ENCODE measurements at places on chromosomes 6 and 20. TPM values are rescaled to one million over a fixed set of nuclear protein-coding genes. Genes with fewer than 3 reads are reported as not detected.

DNA sequence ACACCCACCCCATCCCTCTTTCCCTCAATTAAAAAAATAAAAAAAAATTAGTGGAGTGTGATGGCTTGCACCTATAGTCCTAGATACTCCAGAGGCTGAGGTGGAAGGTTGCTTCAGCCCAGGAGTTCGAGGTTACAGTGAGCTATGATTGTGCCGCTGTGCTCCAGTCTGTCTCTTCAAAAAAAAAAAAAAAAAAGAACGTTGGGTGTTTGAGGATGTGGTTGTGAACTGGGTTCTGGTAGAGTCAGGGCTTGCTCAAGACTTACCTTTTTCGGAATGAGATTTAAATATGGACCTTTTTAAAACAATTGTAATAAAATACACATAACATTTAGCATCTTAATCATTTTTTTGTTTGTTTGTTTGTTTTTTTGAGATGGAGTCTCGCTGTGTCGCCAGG, 211.9 kb downstream of the OR2B2 start:
- DNase-seq, result no peak
- H3K27me3 ChIP-seq, result no peaks in the 10 kb centered on the region
- H3K36me3 ChIP-seq, result no peaks in the 10 kb centered on the region
- no peak overlapping the region for H3K4me3 ChIP-seq
- H3K4me1 ChIP-seq, result no peaks in the 10 kb centered on the region

DNA sequence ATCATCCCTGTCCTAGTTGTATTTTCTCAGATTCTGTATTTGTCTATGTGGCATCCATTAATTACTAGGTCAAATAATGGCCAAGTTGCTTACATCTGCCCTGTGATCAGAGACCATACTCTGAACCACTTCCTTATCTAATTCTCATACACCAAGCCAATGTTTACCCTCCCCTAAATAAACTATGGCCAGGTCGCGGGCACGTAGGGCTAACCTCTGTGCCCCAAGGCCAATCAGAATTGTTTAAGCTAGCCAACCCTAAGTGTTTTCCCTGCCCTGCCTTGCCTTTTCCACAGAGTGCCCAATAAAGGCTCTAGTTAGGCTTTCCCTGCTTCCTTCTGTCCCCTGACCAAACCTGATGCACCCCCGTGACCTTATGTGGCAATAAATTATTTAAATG, 2.8 kb upstream of the CALHM4 start:
- H3K36me3 ChIP-seq, result no peaks in the 10 kb centered on the region
- no peak for DNase-seq
- no peak overlapping the region for H3K4me3 ChIP-seq
- H3K27me3 ChIP-seq, result no peaks in the 10 kb centered on the region
- H3K4me1 ChIP-seq, result no peaks in the 10 kb centered on the region
- no peak overlapping the region for H3K27ac ChIP-seq

- peak overlapping the region; percentile 3 for H3K27ac ChIP-seq
- peak; percentile 42 for DNase-seq
- no peak overlapping the region for H3K4me3 ChIP-seq
- peaks cover 26% of the 10 kb centered on the region for H3K4me1 ChIP-seq
- no peaks in the 10 kb centered on the region for H3K36me3 ChIP-seq
These were observed 7.2 kb downstream of the ADGRF1 start for GRCh38 chr6:47034926-47035325.

DNA sequence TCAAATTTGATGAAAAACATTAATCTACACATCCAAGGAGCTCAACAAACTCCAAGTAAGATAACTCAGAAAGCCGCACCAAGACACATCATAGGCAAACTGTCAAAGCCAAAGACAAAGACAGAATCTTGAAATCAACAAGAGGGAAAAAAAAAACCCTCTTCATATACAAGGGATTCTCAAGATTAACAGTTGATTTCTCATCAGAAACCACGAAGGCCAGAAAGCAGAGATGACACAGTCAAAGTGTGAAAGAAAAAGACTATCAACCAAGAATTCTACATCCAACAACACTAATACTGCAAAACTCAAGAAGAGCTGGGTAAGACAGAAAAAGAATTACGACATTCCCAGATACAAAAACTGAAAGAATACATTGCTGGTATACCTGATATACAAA, 73.8 kb downstream of the CDK19 start:
- no peaks in the 10 kb centered on the region for H3K4me1 ChIP-seq
- no peak for DNase-seq
- no peak overlapping the region for H3K27ac ChIP-seq
- H3K4me3 ChIP-seq, result no peak overlapping the region
- peaks cover 15% of the 10 kb centered on the region for H3K36me3 ChIP-seq
- H3K27me3 ChIP-seq, result no peaks in the 10 kb centered on the region

- no peaks in the 10 kb centered on the region for H3K4me1 ChIP-seq
- peak within 1 kb of the TSS; percentile 51 for H3K4me3 ChIP-seq
- H3K27me3 ChIP-seq, result no peaks in the 10 kb centered on the region
- DNase-seq, result no peak
These were observed at the start of gene C6orf118 for GRCh38 chr6:165308926-165309731. C6orf118 (minus strand) TSS chr6:165309605; CDS start chr6:165309586, 19 bp downstream.

- no peak overlapping the region for H3K4me3 ChIP-seq
- H3K27ac ChIP-seq, result no peak overlapping the region
- DNase-seq, result no peak
- no peaks in the 10 kb centered on the region for H3K36me3 ChIP-seq
- no peaks in the 10 kb centered on the region for H3K4me1 ChIP-seq
These were observed 1.3 kb upstream of the FNDC11 start for GRCh38 chr20:63552481-63553249.

GRCh38 chr6:80449726-80450125, 343.3 kb downstream of the BCKDHB start:
- H3K4me3 ChIP-seq, result no peak overlapping the region
- no peaks in the 10 kb centered on the region for H3K36me3 ChIP-seq
- H3K4me1 ChIP-seq, result no peaks in the 10 kb centered on the region
- H3K27me3 ChIP-seq, result no peaks in the 10 kb centered on the region
- no peak for DNase-seq

DNA sequence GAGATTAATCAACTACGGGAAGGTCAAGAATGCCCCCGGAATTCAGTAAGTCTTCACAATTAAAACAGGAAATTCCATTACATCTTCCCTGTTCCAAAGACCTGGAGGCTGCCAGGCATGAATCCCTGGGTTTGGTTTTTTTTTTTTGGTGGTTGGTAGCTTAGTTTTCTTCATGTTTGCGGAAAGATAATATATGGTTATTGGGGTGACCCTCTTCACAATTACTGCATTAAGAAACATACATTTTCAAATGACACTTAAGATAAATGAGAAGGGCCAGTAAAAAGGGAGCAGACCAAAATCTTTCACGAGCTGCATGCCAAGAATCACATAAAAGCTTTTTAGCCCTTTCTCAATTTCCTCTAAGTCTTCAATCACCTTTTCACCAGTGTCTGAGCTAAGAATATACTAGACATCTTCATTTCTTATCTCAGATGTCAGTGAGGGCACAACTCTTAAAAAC, 64.0 kb downstream of the KIF13A start:
- H3K27me3 ChIP-seq, result no peaks in the 10 kb centered on the region
- H3K4me3 ChIP-seq, result no peak overlapping the region
- H3K36me3 ChIP-seq, result no peaks in the 10 kb centered on the region
- peak overlapping the region; percentile 57 for H3K27ac ChIP-seq
- H3K4me1 ChIP-seq, result peaks cover 66% of the 10 kb centered on the region
- DNase-seq, result no peak

GRCh38 chr6:10528158-10528981, 7.2 kb downstream of the GCNT2 start:
- no peaks in the 10 kb centered on the region for H3K4me1 ChIP-seq
- no peaks in the 10 kb centered on the region for H3K27me3 ChIP-seq
- DNase-seq, result no peak
- peak overlapping the region; percentile 47 for H3K27ac ChIP-seq

DNA sequence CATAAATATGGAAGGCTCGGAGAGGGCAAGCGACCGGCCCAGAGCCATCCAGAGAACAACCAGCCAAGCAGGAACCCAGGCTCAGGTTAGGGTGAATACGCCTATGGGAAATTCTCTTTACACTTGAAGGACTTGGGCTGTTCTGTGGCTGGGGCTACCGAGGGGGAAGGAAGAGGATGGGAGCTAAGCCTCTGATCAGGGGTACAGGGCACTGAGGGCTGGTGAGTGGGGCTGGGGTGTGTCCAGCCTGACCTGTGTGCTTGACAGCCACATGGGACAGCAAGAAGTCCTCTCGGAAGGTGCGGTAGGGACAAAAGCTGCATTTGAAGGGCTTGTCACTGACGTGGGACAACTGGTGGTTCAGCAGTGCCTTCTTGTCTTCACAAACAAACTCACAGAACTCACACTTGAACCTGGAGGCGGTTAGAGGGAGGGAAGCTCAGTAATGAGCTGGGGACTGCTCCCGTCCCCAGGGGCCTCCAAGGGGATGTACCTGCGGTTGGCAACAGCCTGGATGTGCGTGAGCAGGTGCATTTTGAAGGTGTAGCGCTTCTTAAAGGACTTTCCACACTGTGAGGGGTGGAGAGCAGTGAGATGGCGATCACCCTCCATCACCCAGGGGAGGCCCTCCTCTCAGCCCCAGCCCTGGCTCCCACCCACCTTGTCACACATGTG, 11.9 kb downstream of the ZNF335 start:
- H3K27me3 ChIP-seq, result no peaks in the 10 kb centered on the region
- no peak overlapping the region for H3K27ac ChIP-seq
- H3K36me3 ChIP-seq, result peaks cover 93% of the 10 kb centered on the region
- H3K4me1 ChIP-seq, result no peaks in the 10 kb centered on the region

DNA sequence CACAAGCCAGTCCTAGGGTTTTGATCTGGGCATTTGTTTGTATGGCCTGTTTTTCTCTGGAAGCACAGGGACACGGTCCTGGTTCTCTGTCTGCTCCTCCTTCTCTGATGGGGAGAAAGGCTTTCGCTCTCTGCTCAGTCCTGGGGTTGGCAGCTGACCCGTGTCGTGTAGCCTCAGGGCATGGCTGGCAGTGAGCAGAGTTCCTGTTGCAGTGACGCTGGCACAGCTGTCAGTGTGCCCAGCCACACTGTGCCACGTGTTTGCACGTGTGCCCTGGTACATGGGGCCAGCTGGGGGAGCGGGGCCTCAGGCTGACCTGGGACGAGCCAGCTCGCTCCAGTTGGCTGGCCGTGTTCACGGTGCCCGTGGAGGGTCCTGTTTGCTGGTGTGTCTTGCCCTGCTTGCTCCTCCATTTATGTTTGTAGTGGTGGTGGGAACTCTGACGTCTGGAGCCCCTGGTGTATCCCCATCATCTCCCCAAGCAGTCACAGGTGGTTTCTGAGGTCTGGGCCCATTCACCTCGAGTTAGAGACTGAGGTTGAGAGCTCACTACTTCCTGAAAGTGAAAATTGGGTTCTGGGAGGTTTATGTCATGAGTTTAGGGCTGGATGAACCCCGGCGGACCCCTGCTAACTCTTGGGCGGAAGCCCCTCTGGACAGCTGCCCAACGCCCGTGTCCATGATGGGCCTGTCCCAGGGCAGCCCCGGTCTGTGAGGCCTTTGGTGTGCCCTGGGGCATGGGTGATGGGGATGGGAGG, 10.2 kb upstream of the DNAJC5 start:
- peaks cover 9% of the 10 kb centered on the region for H3K4me1 ChIP-seq
- H3K27ac ChIP-seq, result peak overlapping the region; percentile 75
- peak; percentile 76 for DNase-seq
- H3K36me3 ChIP-seq, result peaks cover 39% of the 10 kb centered on the region
- no peaks in the 10 kb centered on the region for H3K27me3 ChIP-seq

GRCh38 chr20:5191829-5192569, 65.2 kb downstream of the CDS2 start:
- no peaks in the 10 kb centered on the region for H3K36me3 ChIP-seq
- peaks cover 22% of the 10 kb centered on the region for H3K4me1 ChIP-seq
- DNase-seq, result no peak
- no peak overlapping the region for H3K4me3 ChIP-seq
- H3K27me3 ChIP-seq, result no peaks in the 10 kb centered on the region

GPR6 gene
- not detected for total RNA-seq

HLA-DRB1 gene
- total RNA-seq, result 7.5 TPM

ZNF334 gene
- total RNA-seq, result 0.18 TPM

IL17F gene
- total RNA-seq, result not detected

SLC22A1 gene
- 0.78 TPM for total RNA-seq

All from gastrocnemius medialis (tissue), 4 donors.